ENCODE measurements at places on chromosomes 5 and 9.
A peak's percentile ranks its signal among the peaks of the same experiment; 100 is the strongest.

- DNase-seq: no peak
Observed at GRCh38 chr5:6686915-6687409, 26.3 kb upstream of the TENT4A start.

DNA sequence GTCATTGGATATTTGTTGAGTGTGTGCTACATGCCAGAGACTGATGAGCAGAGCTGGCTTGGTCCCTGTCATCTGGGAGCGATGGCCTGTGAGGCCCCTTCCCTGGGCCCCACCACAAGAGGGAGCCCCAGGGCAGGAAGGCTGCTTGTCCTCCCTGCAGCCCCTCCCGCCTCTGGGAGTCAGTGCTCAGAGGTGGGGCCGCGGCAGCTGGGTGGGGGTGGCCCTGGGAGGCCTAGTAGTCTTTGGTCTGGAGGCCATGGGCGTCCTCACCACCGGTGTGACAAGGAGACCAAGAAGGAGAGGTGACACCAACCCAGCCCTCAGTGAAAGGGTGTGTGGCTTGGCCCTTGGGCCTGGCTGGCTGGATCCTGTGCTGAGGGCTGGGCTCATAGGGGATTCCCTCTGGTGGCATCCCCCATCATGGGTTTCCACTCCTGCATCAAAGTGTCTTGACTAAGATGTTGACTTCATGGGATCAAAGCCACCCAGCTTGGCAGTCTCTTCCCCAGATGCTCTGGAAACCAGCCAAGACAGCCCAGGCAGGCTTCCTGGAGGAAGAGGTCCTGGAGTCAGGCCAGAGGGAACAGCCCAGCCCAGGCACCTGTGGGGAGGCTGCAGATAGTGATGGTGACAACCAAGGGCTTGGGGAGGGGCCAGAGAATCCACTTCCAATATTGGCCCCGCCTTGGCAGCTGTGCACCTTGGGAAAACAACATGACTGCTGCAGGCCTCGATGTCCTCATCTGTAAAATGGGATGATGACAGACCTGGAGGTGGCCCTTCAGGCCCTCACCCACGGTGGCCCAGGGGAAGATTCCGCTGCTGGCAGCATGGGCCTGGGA lies 166.7 kb downstream of the GAPVD1 start:
- DNase-seq: no peak

- no peak for DNase-seq
Observed at GRCh38 chr5:54325610-54326311, 15.4 kb upstream of the ARL15 start.

DNA sequence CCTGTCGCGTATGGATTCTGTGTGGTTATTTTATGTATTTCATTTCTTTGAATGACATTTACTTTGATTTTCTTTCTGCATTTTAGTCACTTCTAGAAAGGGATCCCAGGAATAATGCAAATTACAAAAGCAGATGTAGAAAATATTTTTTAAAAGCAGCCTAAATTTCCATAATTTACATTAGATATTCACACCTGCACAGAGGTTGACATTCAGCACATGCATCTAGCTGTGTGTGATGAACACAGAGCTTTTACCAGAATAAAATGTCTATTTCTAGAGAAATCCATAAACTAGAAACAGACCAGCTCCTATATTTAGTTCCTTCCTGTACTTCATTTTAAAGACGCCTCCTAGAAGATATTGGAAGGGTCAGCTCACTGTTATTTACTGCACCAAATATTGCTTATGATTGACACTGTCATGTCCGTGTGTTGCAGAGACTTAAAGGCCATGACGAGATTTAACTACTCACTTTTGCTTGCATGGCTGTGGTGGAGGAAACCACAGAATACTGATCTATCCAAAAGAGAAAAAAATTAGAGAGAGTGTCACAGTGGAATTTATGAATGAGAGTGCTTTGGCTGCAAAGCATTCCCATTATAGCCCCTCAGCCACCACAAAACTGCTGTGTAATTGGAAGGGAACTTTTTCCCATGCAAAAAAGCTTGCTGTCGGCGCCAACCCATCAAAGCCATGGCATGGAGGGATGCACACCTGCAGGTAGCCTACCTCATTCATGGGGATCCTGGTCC lies 58.1 kb downstream of the EBF1 start:
- DNase-seq: no peak

- DNase-seq: no peak
Observed at GRCh38 chr5:69271376-69271775, 36.7 kb downstream of the CDK7 start.

- DNase-seq: no peak
Observed at GRCh38 chr5:175658299-175659145, 651 bp downstream of the HRH2 start.

- no peak for DNase-seq
Observed at GRCh38 chr5:156974328-156974727, 11.3 kb upstream of the TIMD4 start.

DNA sequence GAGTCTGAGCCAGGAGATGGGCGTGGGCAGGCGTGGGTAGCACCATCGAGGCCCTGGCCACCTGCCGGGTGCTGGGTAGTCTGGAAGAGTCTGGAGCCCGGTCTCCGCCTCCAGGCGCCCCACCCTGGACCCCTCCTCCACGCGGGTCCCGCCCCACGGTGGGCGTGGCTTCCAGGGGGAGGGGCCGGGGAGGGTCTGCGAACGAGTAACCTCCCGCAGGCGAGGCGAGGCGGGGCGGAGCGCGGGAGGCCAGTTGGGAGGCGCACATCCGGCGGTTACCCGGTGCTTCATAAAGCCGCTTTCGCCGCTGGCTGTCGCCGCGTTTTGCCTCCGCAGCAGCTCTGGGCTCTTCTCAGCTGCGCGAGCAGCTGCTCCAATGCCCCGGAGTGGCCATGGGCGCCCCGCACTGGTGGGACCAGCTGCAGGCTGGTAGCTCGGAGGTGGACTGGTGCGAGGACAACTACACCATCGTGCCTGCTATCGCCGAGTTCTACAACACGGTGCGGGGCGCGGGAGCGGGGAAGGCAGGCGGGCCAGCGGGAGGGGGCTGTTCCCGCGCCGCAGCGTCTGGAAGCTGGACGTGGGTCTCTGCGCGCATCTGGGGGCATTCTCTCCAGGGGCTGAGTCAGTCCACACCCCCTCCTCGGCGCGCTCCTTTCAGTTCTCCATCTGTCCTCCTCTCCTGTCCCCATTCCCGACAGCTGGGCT lies at the start of gene ACER2:
TSS of gene ACER2 (plus strand) at position 317 of the 708 bp plus-strand sequence. CDS start at position 393, 76 bp downstream.
- DNase-seq: peak; percentile 86

GRCh38 chr9:121367306-121368137 lies 2.5 kb downstream of the STOM start:
- no peak for DNase-seq

DNA sequence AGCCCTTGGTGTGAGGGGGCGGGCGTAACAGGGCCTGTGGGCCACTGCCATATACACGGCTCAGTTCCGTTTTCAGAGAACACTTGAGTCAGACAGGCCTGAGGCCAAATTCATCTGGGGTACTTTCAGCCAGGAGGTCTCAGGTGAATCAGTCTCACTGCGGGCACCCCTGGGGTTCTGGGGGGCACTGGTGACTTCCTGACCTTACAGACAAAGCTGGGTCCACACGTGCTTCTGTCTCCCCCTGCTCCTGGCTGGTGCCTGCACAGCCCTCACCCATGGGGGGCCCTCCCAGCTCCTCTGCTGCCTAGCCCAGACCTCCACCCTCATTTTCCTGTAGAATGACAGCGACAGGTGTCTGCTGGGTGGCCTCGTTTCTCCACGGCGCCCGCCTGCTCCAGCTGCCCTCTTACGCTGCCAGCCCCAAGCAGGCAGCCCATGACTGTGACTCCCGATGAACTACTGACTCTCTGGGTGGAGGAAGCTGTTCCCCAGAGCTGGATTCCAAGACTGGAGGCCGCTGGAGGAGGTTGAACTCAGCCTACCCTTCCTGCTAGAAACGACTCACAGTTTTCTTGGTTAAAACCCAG lies 374.1 kb upstream of the IRX4 start:
- no peak for DNase-seq

DNA sequence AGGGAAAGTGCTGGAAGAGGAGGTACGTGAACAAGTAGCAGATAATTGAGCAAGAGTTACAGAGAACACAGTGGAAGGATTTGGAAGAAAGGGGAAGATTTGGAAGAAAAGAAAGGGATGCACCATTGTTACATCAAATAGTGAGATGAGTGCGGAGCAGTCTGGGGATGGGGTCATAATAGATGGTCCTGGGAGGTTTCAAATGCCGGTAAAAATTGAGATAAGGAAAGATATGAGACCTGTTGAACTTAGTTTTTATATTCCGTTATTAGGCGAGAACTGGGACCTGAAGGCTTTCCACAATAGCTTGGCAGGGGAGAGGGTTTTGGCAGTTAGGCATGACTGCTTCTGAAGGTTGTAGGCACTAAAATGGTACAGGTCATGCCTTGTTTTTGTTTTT lies 20.9 kb downstream of the ATP6V0E1 start:
- no peak for DNase-seq

DNA sequence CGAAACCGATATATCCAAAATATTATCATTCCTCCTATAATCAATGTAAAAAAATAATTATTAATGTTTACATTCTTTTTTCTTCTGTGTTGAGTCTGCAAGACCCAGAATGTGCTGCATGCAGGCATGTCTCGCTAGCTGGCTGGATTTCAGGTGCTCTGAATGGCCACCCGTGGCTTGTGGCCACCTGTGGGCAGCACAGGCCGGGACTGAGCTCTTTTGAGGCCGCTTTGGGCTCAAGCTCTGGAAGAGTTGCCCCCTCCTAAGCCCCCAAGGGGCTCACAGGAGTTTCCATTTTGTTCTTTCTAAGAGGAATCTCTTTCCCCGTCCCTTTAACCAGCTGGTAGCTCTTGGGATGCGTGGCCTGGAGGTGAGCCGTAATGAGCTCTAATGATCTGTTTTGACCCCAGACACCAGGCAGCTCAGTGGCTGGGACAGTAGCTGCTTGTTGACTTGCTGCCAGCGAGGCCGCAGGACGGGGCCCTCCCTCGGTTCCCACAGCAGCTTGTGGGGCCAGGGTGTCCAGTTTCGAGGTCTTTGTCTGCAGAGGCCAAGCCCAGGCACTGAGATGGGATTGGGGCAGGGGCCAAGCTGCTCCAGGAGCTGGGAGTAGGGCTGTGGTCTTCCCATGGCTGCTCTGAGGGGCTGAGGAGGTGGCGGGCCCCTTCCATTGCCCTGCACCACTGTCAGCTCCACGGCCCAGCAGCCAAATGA lies 20.8 kb downstream of the ASS1 start:
- no peak for DNase-seq

DNA sequence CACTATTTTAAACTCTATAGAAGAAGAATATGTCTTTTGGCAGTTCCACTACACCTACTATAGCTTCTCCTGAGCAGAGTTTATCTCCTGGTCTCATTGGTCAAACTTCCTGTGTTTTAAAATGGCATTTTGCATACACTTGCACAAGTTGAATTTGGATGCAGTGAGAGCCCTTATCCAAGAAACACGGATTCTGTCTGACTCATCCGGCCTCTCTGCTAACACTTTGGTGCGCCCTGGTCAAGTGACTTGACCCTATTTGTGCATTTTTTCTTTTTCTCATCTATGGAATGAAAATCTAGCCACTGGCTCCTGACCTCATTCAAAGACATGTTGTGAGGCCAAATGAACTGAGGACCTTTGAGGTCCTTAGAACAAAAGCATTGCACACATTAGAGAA lies 20.0 kb downstream of the PIP5K1B start:
- no peak for DNase-seq

DNA sequence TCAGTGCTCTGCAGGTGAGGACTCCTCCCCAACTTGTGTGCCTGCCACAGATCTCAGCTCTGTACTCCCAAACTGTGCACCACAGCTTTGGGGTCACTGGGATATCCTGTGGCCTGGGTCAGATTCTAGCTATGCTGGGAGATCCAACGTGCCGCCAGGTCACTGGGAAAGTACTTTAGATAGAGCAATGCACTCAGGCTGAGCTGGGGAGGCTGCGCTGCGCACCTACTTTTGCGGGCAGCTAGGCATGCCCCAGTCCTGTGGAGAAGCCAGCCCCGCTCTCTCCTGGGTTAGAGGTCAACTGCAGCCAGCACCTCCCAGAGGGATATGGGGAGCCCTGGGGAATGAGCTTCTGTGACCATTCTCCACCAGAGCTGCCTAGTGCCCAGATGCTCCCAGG lies 552.1 kb upstream of the CDH9 start:
- DNase-seq: no peak

DNA sequence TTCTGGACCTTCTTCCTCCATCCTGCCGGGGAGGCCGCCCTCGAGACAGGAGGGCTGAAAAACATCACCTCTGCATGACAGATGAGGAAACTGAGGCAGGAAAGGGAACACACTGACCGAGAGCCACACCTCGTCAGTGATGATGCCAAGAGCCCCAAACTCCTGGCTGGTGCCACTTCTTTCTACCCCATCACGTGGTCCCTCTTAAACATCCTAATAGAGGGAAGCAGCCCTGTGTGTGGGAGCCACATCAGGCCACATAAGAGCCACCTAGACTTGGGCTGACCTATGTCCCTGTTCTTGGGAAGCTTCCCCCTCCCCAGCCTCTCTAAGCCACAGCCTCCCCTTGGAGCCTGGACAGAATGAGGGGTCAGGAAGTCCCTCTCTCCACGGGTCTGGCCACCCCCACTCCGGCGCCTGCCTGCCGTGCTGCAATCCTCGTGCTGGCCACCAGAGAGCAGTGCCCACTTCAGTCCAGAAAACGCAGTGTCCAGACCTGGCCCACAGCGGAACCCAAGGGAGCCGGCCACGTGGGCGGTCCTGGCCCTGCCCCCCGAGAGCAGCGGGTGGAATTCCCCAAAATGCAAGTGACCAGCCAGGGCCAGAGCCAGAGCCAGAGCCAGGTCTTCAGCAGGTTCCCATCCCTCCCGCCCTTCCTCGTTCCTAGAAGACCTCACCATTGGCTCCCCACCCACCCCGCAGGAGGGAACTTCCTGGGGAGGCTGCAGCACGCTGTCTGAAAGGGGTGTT lies 54.7 kb upstream of the SARDH start:
- peak; percentile 10 for DNase-seq

DNA sequence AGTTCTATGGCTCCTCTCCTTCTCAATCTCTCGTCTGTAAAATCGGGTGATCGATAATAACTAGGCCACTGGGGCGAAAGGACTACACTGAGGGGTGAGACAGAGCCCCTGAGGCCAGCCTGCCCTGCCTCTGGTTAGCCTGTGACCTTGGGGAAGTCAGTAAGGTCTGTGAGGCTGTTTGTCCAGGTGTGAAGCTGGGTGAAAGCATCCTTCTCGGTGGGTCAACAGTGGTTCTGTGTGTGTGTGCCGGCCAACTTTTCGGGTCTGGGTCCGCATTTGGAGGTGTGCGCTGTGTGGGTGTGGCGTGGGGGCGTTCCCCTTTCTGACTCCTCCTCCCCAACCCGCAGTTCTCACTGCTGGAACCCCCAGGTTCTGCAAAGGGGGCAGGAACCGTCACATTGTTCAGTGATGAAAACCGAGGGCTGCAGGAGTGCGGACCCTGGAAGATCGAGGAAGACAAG lies 5.0 kb upstream of the RNF44 start:
- peak; percentile 61 for DNase-seq

- no peak for DNase-seq
Observed at GRCh38 chr5:79962575-79963222, 28.4 kb downstream of the MTX3 start.

DNA sequence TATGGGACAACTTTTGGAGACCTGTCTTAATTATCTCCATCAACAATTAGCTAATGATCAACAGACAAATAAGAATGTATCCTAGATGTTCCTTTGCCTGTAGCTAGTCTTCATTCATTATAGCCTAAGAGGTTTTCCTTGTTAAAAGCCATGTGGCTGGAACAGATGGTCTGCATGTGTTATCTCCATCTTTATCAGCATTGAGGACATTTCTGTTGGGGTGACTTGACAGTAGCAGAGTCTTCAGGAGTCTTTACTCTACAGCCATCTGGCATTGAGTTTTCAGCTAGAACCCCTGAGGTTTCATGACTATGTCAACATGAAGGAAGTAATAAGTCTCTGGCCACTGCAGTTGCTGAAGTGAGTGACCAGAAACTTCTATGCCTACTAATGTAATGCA lies 106.6 kb upstream of the TLE4 start:
- DNase-seq: no peak

- DNase-seq: no peak
Observed at GRCh38 chr5:158430166-158430797, 571.3 kb upstream of the CLINT1 start.
